Muscle of leg (tissue), 16 donors: ENCODE measurements at places on chromosomes 12 and 14. TPM values are rescaled to one million over a fixed set of nuclear protein-coding genes. Genes with fewer than 3 reads are reported as not detected.

GRCh38 chr14:63986789-63987533, 134.2 kb downstream of the SYNE2 start:
- DNase-seq = peak; percentile 8

Gene GLI1
- total RNA-seq = 7.1 TPM

Gene NOXRED1
- total RNA-seq = 0.13 TPM

GRCh38 chr12:132205271-132206045, 61.2 kb downstream of the NOC4L start:
- DNase-seq = no peak

GRCh38 chr12:53160000-53160399, 20.5 kb upstream of the ZNF740 start:
- no peak for DNase-seq

Gene SDR9C7
- total RNA-seq = 0.22 TPM

GRCh38 chr12:62651138-62651537, 184.5 kb downstream of the MON2 start:
- DNase-seq = no peak

GRCh38 chr14:49058511-49058910, 527.7 kb downstream of the RPS29 start:
- no peak for DNase-seq

GRCh38 chr12:106246891-106247673, 738 bp downstream of the CKAP4 start:
- peak; percentile 77 for DNase-seq

Gene PLEKHD1
- total RNA-seq = 0.53 TPM

GRCh38 chr14:80658733-80659132, 282.8 kb downstream of the CEP128 start:
- DNase-seq = peak; percentile 29

Gene LAG3
- total RNA-seq = 0.18 TPM

DNA sequence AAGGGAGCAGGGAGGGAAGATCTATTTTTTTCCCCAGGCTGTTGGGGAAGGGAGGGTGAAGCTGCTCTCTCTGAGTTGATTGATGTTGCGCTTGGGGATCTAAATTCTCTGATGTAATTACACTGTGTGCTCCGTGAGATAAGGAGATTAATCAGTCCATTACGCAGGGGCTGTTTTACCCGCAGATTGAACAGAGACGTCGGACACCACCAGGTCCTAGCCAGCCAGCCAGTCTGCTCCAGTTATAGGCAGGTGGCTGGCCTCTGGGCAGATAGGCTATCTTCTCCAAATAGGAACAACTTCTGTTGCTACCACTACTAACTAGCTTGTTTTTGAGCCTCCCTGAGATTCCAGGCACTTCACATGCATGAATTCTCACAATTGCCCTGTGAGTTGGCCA, 91.1 kb downstream of the SRRM4 start:
- no peak for DNase-seq

DNA sequence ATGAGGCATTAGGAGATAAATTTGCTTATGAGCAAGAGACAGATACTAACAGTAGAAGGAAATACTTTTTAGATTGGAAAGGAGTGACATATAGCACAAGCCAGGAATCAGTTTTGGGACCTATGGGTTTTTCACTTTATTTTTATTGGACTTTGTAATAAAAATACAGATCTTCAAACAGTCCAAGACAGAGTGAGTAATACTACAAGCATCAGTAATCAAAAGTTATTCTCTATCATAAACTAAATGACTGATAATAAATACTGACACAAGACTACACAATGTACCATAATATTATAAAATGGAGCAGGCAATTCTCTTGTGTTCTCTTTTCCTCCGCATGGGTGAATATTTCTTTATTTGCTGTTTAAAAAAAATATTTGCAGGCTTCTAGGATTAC, 85.8 kb downstream of the DERA start:
- DNase-seq = no peak

- no peak for DNase-seq
These were observed 31.4 kb upstream of the SPTLC2 start for GRCh38 chr14:77647853-77648252.

GRCh38 chr12:114302117-114302516, 103.8 kb downstream of the TBX5 start:
- DNase-seq = no peak

DNA sequence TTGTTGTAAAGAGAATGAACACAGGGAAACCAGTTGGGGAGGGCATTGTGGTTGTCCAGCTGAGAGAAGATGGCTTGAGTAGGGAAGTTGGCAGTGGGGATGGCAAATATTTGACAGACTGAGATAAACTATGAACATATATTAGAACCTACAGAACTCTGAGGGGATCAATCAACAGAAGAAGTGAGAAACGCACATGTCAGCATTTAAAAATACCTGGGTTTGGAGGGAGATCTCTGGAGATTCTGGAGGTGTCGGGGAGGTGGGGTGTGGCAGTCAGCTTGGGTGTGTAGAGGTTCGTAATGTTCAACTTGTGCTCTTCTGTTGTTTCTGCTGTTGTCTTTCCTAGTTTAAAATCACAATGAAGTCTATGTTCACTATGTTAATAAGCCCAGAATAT, 517.8 kb downstream of the AACS start:
- no peak for DNase-seq

DNA sequence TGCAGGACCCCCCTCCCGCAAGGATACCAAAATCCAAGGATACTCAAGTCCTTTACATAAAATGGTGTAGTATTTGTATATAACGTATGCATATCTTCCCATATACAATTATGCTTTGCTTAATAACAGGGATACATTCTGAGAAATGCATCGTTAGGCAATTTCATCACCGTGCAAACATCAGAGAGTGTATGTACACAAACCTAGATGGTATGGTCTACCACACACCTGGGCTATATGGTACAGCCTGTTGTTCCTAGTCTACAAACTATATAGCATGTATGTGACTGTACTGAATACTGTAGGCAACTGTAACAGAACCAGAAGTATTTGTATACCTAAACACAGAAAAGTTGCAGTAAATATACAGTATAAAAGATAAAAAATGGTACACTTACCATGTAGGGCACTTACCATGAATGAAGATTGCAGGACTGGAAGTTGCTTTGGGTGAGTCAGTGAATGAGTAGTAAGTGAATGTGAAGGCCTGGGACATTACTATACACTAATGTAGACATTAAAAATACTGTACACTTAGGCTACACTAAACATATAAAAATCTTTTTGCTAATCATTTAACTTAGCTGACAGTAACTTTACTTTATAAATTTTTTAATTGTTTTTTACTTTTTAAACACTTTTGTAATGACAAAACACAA, 141.1 kb downstream of the SLC41A2 start:
- no peak for DNase-seq

GRCh38 chr14:94707494-94707893, 62.4 kb downstream of the GSC start:
- no peak for DNase-seq

DNA sequence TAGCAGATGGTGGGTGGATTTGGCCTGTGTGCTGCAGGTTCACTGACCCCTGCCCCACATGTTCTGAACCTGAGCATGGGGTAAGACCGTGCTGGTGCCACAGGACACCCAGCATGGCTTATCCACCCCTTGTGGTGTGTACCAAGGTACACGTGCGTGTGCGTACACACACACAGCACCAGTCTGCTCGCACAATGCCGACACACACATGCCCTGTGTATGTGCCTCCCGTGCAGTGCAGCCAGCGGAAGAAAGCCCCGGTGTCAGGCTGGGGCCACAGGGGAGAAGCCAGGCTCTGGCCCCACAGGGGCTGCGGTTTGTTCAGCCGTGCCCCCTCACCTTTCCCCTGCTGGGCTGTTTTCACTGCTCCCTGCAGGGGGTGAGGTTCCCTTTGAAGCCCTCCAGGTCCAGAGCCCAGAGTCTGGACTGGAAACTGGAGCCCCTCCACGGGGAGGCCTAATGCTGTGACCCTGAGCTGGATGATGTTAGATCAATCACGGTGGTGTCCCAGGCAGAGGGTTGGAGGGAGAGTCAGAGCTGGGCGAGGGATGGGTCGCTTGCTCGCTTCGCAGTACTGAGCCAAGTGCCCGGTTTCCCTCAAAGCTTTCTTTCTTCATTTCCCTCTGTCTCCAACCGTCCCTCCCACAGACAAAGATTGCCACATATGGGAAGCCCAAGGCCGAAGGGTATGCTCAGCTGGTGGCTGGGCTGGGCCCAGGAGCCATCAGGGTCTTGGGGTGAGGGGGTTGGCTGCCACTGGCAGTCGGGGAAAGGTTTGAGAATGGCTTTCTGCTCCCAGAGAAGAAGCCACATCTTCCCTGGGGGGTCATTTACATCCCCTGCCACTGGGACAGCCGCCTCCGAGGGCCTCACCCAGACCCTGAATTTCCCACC, 6.2 kb downstream of the DTX1 start:
- DNase-seq = no peak

GRCh38 chr14:71686677-71687076, 245.6 kb upstream of the RGS6 start:
- peak; percentile 57 for DNase-seq

DNA sequence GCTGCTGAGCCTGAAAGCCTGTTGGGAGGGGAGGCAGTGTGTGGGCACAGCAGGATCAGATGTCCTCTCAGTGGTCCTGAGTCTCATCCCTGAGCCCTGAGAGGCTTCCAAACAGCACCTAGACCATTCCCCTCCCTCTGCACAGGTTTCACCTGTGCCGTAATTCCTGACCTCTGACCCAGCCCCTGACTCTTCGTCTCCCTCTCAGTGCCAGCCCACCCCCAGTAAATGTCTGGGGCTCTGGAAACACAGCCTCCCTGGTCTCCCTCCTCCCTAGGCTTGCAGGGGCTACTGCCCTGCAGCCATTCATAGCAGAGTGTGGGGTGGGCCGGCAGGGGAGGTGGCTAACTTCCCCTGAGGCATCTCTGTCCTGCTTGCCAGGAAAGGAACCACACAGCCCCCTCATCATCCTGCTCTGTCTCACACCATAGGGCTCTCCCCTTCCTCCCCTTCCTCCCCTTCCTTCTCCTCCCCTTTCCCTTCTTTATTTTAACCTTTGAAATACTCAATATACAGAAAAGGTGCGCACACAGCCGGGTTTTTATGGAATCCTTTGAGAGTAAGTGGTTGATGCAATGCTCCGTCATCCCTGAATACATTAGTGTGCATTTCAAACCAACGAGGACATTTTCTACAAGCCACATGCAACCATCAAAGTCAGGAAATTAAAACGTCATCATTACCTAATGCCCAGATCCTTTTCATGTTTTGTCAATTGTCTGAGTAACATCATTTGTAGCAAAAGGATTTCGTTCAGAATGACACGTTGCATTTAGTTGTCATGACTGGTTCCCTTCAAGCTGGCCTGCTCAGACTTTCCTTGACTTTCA, 67.0 kb downstream of the PRMT8 start:
- no peak for DNase-seq

DNA sequence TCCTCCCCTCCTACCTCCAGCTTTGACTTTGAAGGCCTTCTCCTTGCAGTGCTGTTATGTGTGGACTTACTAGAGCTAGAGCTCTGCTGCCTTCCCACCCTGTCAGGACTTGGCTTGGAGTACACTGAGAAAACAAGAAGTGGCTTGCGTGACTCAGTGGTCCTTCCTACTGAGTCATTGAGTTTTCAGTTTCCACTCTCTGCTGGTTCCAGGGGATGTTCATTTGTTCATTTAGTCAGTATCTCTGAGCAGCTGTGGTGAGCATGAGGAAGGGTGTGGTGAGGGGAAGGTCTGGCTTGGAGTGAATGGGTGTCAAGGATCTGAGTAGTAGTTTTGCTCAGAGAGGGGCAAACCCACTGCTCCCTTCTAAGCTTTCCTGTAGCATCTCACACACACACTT, 17.2 kb upstream of the ELK3 start:
- DNase-seq = no peak

DNA sequence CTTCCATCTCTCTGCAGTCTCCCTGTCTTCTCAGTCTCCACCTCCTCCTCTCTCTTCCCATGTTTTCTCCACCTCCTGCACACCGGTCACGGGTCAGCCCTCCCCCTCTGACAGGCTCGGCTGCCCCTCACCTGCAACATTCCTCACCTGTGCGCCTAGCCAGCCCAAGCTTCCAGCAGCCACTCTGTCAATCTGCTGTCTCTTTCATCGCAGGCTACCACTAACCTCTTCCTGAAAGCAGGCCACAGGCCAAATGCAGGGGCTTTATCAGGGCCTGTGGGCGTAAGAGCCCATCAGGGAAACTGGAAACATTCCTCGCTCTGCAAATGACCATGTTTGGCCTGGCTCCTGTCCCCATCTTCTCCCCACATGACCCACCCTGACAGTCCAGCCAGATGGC, 34.5 kb downstream of the CMKLR1 start:
- DNase-seq = peak; percentile 28

- DNase-seq = peak; percentile 21
These were observed 132.7 kb upstream of the DYRK2 start for GRCh38 chr12:67515679-67516340.

- no peak for DNase-seq
These were observed 102.7 kb upstream of the NAV3 start for GRCh38 chr12:77728018-77728417.

Gene TESPA1
- 0.44 TPM for total RNA-seq

DNA sequence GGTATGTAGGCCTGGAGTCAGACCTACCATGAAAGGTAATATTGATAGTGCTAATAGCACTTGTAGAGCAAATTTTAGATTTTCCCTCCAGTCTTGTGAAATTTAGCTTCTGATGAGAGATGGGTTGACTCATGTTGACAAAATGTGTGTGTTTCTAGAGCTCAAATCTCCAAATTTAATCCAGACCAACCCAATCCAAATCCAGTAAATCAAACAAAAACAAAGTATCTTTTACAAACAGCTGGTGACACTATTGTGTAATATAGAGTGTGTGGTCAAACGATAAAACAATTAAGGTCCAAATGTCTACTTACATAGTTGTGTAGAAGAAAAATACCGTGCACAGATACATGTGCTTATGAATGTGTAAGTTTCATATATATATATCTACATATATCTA, 63.4 kb upstream of the KITLG start:
- DNase-seq = no peak

Gene TMTC2
- 12.6 TPM for total RNA-seq

DNA sequence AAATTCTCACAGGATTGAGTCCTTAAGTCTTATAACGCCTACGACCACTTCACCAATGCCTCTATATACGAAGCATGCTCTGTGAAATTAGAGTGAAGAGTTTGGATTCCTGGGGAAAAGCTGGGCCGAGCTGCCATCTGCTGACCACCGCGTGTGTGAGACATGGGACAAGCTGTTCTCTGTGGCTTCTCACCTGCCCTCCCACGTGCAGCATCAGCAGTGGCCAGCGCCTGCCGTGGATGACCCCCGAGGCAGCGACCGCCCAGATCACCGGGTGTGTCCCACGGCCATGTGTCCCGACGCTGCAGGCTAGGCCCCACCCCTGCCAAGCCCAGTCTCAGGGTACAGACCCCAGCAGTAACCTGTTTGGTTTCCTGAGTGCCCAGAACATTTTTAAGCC, 21.6 kb upstream of the GOLGA3 start:
- no peak for DNase-seq
